ENCODE measurements at places on chromosomes 12 and 14.

GRCh38 chr14:95498622-95499353 lies 17.7 kb downstream of the SYNE3 start:
- DNase-seq = no peak

DNA sequence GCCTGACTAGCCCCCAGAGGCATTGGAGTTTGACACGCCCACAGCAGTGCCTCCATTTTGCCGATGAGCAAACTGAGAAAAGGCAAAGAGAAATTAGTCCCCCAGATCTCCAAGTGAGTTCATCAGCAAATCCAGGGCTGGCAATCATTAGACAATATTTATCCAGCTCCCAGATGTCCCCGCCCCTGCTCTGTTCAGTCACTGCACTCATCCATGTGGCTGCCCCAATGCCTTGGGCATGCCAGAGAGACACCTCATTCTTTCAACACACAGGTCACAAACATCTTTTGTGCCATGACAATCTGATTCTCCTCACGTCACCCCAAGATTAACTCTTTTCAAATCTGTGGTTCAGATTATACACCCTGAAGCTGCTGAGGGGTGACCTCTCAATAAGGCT lies 43.5 kb downstream of the DPF3 start:
- no peak for DNase-seq

DNA sequence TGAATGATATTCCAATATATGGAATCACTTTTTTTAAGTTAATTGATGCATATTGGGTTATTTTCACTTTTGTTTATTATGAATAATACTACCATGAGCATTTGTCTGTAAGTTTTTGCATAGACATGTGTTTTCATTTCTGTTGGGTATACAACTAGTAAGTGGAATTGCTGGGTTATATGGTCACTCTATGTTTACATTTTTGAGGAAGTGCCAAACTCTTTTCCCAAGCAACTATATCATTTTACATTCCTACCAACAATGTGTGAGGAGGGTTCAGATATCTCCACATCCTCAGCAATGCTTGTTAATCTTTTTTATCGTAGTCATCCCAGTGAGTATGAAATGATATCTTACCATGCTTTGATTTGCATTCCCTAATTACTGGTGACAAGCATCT lies 64.0 kb downstream of the MON2 start:
- no peak for DNase-seq

GRCh38 chr12:50894241-50894640 lies 51.5 kb downstream of the TMPRSS12 start:
- DNase-seq = no peak

DNA sequence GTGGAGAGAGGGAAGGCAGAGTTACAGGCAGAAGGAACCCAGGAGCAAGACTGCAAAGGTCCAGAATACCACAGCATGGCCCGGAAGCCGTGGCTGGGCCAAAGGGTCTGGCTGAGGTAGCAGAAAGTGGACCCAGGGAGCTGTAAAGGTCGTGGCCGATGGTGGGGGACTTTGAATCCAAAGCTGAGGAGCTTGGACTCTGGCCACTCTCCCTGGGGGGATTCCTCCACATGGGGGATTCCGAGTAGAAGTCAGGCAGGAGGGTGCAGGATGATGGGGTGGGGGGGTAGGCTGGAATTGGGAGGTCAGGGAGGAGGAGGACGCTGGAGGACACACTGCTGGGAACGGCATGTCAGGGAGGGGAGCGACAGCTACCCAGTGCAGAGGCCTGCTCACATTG lies 125.2 kb downstream of the GCH1 start:
- no peak for DNase-seq

DNA sequence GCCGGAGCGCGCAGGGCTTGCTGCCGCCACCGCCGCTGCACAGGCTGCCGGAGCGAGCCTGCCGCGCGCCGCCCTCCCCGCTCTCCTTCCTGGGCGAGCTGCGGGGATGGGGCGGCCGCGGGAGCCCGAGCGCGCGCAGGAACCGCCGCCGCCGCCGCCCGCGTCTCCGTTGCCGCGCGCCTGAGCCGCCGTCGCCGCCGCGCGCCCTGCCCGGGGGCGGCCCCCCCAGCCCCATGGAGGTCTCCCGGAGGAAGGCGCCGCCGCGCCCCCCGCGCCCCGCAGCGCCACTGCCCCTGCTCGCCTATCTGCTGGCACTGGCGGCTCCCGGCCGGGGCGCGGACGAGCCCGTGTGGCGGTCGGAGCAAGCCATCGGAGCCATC lies 352 bp downstream of the PLXNC1 start:
- DNase-seq = no peak

- no peak for DNase-seq
These were observed 102.8 kb downstream of the SCAF11 start for GRCh38 chr12:45887544-45887943.

All from LNCaP clone FGC (cell line).